ENCODE measurements at places on chromosomes 3 and 15.

DNA sequence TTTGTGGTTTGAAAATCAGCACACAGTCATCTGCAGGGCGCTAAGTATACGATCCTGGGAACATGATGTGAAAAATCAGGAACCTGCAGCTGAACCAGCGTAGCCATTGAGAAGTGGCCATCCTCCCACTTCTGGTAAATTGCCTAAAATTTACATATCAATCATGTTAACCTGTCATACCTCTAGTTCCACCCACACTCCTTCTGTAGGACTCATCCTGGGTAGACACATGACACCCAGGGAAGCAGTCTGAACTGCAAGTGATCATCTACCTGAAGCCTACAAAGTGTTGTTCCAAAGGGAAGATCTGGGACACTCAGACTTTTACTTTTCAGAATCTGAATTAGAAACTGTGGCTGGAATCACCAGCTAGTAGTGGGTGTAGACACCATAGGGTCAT is 5.5 kb upstream of the PSMD6 start:
- DNase-seq = no peak

GRCh38 chr3:113629584-113630421 is 66.6 kb downstream of the USF3 start:
- no peak for DNase-seq

GRCh38 chr15:90945091-90945490 is 9.6 kb upstream of the RCCD1 start:
- no peak for DNase-seq

DNA sequence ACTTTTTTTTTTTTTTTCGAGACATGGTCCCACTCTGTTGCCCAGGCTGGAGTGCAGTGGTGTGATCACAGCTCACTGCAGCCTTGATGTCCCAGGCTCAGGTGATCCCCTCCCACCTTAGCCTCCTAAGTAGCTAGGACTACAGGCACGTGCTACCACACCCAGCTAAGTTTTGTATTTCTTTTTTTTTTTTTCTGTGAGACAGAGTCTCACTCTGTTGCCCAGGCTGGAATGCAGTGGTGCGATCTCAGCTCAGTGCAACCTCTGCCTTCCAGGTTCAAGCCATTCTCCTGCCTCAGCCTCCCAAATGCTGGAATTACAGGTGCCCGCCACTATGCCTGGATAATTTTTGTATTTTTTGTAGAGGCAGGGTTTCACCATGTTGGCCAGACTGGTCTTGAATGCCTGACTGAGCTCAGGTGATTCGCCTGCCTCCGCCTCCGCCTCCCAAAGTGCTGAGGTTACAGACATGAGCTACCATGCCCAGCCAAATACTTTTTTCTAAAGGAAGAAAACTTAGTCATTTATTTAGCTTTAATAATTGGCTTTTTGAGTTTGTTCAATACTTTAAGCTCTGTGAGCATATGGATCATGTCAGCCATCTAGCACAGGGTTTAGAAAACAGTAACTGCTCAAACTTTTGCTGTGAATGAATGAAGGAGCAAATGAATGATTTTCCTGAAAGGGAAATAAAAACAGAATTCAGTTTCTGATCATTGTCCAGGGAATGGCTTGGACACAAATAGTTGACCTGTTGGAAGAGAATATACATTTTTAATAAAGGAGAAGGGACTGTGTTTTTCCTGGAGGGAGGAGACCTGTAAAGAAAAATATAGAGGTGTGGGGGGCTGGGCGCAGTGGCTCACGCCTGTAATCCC is 26.0 kb downstream of the UBE2E1 start:
- no peak for DNase-seq

DNA sequence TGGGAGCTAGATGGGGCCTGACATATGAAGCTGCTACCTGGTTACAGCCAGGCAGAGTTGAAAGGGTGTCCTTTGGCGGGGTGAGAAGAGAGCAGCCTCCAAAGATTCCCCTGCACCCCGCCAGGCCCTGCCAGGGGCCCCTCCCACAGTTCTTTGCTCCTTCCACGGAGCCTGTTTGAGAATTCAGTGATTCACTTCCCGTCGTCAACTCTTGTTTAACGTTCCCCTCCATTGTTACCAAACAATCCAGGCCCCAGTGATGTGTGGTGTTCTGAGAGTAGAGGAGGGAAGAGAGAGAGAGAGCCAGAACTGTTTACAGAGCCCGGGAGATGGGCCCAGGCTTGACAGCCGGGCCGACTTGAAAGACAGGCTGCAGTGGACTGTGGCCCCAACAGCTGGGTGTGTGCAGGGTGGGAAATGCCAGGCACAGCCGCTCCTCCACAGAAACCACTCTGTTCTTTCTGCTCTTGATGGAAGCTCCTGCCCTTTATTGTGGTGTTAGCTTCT is 81.5 kb downstream of the SMAD3 start:
- peak; percentile 2 for DNase-seq

DNA sequence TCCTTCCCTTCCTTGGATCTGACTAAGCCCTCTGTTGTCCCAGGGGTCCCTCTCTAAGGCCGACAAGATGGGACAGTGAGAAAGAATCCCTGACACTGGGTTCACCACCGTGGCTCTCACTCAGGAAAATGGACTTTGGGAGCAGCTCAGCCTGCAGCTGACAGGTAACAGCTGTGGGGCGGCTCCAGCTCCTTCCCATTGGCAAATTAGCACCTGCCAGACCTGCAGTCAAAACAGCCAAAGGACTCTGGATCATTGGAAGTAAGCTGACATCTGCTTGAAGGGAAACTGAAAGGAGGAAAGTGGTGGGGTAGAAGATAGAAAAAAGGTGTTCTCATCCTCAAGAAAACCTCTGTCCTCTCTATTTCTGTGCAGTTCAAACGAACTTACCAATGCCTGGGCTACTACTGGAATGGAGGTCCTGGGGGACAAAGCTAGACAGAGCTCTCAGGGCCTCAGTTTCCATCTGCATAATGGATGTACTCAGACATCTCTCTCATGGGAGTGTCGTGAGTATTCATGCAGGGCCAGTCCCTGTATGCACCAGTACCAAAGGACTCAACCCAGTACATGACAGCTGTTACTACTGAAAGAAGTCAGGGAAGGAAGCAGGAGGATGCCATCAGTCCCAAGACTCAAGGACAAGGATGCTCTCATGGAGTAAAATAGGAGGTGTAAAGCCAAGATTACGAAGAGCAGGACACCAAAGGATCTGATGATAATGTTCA is 53.6 kb upstream of the DCLK3 start:
- no peak for DNase-seq

Data from stimulated activated naive CD4-positive, alpha-beta T cell (primary cell).